ENCODE measurements at places on chromosomes 5 and 9.

GRCh38 chr5:32251871-32252458 is 60.8 kb downstream of the MTMR12 start:
- no peak for DNase-seq

- peak; percentile 41 for DNase-seq
Measured at GRCh38 chr9:35603506-35603985, 1.5 kb upstream of the TESK1 start.

GRCh38 chr5:157828105-157828943 is 30.6 kb downstream of the CLINT1 start:
- no peak for DNase-seq

GRCh38 chr5:5403741-5404140 is 18.7 kb upstream of the ICE1 start:
- no peak for DNase-seq

DNA sequence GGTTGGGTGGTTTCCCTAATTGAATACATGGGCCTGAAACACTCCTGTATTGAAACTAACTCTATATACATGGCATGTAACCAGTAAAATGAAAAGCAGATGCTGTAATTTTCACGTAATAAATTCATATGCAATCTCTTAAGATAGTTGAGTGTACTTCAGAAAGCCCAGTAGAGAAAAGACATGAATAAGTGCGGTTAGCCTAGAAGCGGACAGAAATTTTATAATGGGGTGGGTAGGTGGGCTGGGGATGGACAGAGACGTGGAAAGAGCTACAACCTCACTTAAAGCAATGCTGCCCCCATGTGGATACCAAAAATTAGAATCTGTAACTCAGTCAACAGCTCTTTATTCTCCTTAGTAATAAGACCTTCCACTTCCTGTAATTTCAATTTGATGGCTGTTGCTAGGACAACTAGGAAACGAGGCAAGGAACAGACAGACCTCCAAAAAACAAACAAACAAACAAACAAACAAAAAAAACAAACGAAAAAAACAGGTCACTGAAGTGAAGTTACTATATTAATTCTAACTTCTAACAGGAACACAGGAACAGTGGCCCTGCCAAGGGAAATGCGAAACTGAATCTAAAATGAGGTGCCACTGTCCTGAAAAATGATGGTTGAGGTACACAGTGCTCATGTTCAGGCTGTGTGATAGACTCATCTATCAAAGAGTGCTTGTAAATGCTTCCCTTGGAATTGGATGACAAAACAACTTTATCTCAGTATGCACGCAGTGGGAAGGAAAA is 103.4 kb upstream of the GNA14 start:
- DNase-seq: peak; percentile 29

DNA sequence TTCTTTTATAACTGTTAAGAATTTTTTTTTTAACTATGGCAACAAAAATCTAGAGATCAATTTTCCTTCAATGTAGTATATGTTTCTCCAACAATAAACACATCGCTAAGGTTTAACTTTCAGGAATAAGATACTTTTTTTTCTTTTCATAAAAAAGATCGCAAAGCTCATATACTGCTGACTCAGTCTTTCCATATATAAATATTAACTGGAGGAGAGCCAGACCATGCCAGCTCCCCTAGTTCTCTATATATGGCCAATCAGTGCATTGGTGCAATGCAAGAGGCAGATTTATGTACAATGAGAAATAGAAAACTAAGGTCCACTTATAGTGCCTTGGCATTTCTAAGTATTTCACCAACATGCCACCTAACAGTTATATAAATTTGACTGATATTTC is 89.2 kb upstream of the GAS1 start:
- DNase-seq: no peak

- DNase-seq: no peak
Measured at GRCh38 chr9:71136696-71137095, 15.3 kb upstream of the TRPM3 start.

- DNase-seq: no peak
Measured at GRCh38 chr9:83220730-83221129, 157.8 kb upstream of the RASEF start.

GRCh38 chr9:133122935-133123611 is 2.0 kb upstream of the RALGDS start:
- DNase-seq: no peak

DNA sequence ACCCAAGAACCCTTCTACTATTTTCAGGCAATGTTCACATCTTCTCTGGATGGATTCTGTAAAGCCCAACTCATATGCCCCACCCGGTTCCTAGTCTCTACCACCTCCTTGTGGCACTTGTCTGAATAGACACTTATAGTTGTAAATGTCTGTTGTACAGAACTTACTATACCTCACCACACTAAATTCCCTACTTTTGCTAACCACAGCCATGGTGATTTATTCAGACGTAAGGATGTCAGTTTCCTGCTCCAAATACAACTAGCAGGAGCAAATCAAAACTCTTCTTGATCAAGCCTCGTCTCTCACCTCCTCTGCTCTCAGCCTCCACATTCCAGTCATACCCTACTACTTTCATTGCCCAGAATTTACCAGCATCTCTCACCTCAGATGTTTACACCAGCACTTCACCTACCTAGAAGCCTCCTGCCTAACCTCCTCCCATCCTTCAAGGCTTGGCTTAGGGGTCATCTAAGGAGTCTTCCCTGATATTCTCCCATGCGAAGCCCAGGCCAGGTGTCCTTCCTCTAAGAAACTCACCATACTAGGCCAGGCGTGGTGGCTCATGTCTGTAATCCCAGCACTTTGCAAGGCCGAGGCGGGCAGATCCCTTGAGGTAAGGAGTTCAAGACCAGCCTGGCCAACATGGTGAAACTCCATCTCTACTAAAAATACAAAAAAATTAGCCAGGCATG is 75.5 kb downstream of the MAPKAP1 start:
- DNase-seq: peak; percentile 48

DNA sequence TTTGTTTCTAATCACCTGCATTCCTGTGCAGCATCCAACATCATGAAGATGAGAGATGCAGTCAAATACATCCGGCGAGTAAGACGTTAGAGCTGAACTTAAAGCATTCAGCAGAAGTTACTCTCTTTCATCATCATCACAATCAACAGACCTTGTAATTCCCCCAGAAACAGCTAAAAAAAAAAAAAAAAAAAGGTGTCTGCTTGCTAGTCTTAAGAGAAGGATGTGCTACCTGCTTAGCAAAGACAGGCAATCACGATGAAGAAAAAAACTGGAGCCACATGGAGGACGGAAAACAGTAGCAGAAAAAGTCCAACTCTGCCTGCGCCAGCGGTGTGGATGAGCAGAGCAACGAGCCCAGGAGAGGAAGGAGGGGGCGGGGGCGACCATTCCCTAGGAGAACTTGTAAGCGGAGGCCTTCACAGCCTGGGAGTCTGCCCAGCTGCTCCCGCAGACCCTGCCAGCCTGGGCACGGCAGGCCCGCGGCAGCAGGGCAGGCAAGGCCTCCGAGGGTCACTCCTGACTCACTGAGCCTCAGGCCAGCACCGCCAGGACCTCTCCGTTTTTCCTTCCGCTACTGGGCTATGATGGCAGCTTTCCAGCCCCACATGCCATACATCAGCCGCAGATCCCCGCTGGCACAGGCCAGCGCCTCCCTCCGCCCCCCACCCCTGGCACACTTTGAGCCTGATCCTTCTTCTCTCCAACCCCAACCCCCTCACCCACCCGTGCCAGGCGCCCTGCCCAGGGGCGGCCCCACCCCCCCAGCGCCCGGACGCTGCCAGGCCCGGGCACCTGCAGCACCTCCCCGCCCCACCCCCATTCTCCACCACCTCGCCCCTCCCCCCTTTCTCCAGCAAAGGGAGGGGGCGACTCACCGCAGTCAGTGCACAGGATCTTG is 1.4 kb downstream of the NRG2 start:
- no peak for DNase-seq

GRCh38 chr9:119094086-119094485 is 275.1 kb downstream of the BRINP1 start:
- no peak for DNase-seq

Measured in activated CD8-positive, alpha-beta T cell treated with anti-CD3 and anti-CD28 coated beads, Interleukin-2, amount 10 ng/mL, durations not matched to agents 7 days and 5 days (primary cell).